ENCODE measurements at places on chromosomes 16 and 17.

- no peak for DNase-seq
These were observed 85.7 kb downstream of the NOG start for GRCh38 chr17:56679115-56679776.

DNA sequence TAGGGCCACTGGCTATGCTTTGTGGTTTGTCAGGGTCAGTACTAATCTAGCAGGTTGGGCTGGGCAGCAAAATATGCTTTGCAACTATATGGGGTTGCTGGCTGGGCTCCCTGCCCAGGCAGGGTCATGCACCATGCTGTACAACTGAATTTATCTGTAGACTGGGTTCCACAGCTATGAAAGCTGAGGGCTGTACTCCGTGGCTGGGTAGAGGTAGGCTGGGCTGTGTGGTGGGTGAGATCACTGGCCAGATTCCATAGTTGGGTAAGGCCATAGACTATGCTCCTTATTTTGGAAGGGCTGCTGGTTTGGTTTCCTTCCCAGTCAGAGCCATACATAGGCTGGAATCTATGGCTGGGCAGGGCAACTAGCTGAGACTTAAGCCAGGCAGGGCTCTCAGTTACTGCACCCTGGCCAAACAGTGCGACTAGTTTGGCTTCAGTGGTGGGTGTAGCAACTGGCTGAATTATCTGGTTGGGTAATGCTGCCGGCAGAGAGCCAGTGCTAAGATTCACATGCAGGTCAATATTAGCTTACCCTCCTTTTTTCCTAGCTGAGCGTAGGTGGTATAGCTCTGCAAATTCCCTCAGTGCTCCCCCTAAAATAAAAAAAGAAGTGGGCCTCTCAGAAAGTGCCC is 769.1 kb upstream of the CDH8 start:
- DNase-seq: no peak

GRCh38 chr17:79205688-79206205 is 131.1 kb downstream of the ENGASE start:
- DNase-seq: no peak

GRCh38 chr17:80815151-80815681 is 176.4 kb upstream of the CHMP6 start:
- DNase-seq: no peak

DNA sequence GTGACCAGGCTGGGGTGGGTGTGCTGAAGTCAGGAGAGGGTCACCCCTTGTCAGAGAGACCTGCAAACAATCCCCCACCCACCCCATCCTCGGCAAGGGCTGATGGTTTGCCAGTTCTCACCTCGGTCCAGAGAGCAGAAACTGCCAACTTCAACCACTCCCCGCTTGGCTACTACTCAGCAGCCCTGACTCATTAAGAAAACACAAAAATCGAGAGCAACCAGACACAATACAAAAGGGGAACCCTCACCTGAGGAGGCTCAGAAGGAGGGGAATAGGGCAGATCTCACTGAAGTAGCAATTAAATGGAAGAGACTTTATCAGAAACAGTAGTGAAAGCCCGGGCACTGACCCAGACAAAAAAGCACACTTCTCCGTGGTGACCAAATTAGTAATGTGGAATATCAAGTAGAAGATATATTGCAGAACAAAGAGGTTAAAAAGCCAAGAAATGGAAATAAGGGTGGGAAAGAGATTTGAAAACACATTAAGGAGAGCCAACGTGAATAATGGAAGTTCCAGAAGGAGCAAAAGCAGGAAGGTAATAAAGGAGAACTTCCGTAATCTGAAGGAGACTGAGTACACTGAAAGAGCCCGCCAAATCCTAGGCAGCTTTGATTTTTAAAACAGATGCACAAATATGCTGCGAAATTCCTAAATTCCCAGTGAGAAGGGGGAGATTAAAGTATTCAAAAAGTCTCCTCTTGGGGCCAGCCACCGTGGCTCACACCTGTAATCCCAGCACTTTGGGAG is 23.6 kb downstream of the CENPV start:
- DNase-seq: no peak

DNA sequence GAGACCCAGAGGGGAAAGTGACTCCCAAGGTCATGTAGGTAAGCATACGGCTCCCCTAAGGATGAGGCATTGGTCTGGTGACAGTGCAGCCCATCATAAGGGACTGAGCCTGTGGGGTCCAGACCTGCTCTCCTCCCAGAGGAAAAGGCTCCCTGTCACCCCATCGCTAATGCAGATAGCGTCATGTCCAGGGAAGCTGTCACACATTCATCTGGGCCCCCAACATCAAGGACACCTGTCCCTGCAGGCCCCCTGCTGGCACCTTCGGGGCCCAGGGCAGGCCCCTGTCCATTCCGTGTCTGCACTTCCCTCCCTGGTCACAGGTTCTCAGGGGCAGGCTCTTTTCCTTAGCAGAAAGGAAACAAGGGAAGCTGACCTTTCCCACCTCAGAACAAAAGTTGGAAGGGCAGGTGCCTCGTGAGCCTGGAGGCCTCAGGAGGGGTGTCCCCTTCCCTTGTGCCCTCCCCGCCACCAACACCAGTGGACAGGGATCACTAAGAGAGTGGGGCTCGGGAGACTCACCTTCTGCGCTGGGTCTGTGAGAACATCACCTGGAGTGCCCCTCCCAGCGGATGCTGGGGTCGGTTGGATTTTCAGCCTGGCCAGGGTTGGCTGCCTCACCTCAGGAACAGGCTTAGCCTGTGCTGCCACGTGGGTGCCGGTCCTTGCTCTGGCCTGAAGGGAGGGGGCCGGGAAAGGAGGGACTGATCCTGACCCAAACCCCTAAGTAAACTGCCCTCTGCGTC is 17.3 kb upstream of the LASP1NB start:
- no peak for DNase-seq

- DNase-seq: no peak
These were observed 92.4 kb downstream of the CBLN1 start for GRCh38 chr16:49189286-49189685.
